ENCODE measurements at places on chromosomes 13 and 19. TPM values are rescaled to one million over a fixed set of nuclear protein-coding genes. Genes with fewer than 3 reads are reported as not detected.
A peak's percentile ranks its signal among the peaks of the same experiment; 100 is the strongest.

DNA sequence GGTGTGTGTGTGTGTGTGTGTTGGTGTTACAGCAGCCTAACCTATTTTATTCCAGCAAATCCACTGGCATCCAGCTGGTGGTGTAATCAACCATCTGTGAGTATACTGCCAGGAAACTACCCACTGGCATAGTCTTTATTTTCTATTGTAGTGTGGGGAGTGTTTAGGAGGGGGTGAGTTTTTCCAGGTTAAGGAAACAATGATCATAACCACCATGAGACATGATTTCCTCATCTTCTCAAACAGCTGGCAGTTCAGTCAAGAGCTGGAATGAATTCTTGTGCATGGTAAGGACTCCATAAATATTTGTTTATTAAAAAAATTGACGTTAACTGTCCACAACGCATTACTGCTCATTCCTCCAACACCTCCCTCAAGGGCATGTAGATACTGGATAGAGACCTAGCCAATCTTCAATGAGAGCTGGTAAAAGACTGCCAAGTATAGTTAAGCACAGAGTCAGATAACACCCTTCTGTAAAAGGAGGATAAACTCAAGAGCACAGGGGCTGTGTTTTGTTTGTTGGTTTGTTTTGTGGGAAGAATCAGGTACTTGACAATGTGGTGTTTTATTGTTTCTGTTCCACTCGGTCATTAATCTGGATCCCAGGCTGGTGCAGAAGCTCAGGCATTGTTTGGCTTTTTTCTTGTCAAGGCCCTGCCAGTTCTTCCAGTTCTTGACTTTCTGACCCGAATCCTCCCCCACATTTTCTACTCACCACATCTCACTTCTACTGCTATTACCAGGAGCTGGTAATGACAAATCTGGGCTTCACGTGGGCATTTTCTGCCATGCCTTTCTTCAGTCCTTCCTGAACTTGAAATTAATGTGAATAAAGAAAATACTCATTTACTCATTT, 31.6 kb upstream of the SLC46A3 start:
- no peak for DNase-seq
- H3K36me3 ChIP-seq: no peaks in the 10 kb centered on the region
- no peaks in the 10 kb centered on the region for H3K27me3 ChIP-seq
- no peak overlapping the region for H3K4me3 ChIP-seq
- H3K27ac ChIP-seq: no peak overlapping the region

Gene CCL25
- 1.2 TPM for total RNA-seq

- H3K36me3 ChIP-seq: no peaks in the 10 kb centered on the region
- H3K27ac ChIP-seq: no peak overlapping the region
- H3K27me3 ChIP-seq: no peaks in the 10 kb centered on the region
- peak; percentile 23 for DNase-seq
- H3K4me3 ChIP-seq: no peak overlapping the region
These were observed 16.3 kb downstream of the TLE2 start for GRCh38 chr19:3012621-3013262.

DNA sequence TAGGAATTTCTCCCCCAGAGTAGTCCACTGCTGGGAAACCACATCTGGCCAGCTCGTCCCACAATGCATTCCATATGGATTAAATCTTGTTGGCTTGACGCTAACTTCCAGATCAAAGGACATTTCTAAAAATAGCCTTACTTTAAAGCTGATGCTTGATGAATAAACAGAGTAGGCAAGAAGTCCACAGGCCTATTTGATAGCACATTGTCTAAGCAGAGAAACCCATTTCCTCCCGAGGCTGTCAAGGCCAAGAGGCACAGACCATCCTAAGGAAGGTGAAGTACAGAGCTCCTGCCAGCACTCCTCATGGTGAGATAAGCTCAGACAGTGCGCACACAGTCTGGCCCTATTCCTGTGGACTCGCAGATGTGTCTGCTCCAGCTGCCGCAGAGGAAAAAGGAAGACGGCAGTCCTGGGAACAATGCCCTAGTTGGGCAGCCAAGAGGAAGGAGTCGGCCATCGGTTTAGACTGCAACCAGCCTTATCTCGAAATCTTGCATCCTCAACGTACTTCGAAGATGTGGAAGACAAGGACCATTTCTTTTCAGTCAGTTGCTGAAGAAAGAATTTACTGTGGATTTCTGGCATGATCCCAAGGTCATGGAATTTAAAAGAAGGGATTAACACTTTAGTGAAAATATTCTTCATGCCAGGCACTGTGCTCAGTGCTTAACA, 156.8 kb downstream of the RGCC start:
- peak; percentile 16 for DNase-seq
- no peaks in the 10 kb centered on the region for H3K36me3 ChIP-seq
- peaks cover 5% of the 10 kb centered on the region for H3K4me1 ChIP-seq
- H3K4me3 ChIP-seq: no peak overlapping the region

DNA sequence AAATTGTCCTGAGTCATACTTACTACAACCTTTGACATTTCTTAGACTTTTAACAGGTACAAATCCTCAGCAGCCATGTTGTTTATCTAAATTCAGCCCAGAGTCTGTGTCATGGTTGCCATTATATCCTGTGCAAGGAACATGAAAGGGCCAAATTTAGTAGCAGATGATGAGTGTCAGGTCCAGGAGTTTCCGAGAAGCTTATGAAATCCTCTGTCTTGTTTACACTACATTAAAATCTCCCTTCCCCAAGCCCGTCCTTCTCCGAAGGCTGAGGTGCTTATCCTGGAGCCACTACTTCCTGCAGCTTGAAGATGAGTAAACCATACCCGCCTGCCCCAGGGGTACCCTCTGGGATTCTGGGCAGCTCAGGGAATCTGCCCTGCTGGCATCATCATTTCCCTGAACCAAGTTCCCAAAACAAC, 102.6 kb upstream of the SERP2 start:
- H3K27ac ChIP-seq: no peak overlapping the region
- H3K27me3 ChIP-seq: no peaks in the 10 kb centered on the region
- no peak for DNase-seq
- no peaks in the 10 kb centered on the region for H3K36me3 ChIP-seq

Gene PTH2
- total RNA-seq: not detected

DNA sequence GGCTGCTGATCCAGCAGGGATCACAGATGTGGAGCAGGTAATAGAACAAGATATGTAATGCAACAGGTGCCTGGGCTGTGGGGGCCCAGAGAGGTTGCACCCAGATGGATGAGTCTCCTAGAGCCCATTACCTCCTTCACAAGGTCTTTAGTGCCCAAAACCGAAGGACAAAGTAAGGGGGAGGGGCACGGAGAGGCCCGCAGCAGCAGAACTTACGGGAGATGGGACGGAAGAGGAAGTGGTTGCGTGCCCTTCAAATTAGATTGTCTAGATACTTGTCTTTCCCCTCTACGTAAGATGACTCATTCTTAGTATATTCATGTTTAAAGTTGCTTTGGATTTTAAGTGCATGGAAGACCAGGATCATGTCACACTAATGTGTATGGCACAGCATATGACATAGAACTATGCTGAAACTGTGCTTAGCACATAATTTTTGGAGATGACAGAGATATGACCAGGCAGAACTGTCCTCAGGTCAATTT, 5.7 kb upstream of the MRPS31 start:
- no peaks in the 10 kb centered on the region for H3K27me3 ChIP-seq
- no peak for DNase-seq
- no peak overlapping the region for H3K4me3 ChIP-seq
- no peaks in the 10 kb centered on the region for H3K36me3 ChIP-seq
- no peaks in the 10 kb centered on the region for H3K4me1 ChIP-seq

Gene DPF1
- total RNA-seq: 6.5 TPM

- H3K27me3 ChIP-seq: no peaks in the 10 kb centered on the region
- H3K27ac ChIP-seq: peak overlapping the region; percentile 65
These were observed 1328.8 kb downstream of the OLFM4 start for GRCh38 chr13:54357284-54357933.

DNA sequence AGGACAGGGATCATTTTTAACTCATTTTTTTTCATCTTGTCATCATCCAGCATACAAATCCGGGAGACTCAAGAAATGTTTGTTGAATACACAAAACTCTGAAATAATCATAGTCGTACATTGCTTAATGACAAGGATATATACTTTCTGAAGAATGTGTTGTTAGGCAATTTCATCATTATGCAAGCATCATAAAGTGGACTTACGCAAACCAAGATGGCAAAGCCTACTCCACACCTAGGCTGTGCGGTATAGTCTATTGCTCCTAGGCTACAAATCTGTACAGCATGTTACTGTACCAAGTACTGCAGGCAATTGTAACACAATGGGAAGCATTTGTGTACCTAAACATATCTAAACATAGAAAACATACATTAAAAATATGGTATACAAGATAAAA, 264.1 kb downstream of the TSHZ3 start:
- H3K4me3 ChIP-seq: no peak overlapping the region
- no peak for DNase-seq
- H3K27ac ChIP-seq: no peak overlapping the region
- H3K36me3 ChIP-seq: no peaks in the 10 kb centered on the region
- no peaks in the 10 kb centered on the region for H3K27me3 ChIP-seq
- H3K4me1 ChIP-seq: no peaks in the 10 kb centered on the region

DNA sequence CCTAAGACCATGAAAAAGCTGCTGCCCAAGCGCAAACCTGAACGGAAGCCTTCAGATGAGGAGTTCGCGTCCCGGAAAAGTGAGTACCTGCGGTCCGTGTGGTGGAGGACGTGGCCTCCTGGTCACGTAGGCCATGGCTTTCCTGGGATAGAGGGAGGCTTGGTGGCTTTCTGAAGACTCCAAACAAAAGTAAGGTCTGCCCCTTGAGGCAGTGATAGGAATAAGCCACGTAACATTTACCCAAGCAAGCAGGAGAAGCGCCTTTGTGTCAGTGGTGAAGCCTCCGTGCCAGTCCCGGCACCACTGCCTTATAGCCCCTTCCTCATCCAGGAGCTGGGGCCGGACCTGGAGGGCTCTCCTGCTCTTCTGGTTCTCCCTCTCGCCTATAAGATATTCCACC, 34.3 kb upstream of the TEX29 start:
- H3K27ac ChIP-seq: no peak overlapping the region
- H3K36me3 ChIP-seq: no peaks in the 10 kb centered on the region
- peaks cover 7% of the 10 kb centered on the region for H3K4me1 ChIP-seq
- no peaks in the 10 kb centered on the region for H3K27me3 ChIP-seq
- no peak overlapping the region for H3K4me3 ChIP-seq

Gene IGFL3
- not detected for total RNA-seq

DNA sequence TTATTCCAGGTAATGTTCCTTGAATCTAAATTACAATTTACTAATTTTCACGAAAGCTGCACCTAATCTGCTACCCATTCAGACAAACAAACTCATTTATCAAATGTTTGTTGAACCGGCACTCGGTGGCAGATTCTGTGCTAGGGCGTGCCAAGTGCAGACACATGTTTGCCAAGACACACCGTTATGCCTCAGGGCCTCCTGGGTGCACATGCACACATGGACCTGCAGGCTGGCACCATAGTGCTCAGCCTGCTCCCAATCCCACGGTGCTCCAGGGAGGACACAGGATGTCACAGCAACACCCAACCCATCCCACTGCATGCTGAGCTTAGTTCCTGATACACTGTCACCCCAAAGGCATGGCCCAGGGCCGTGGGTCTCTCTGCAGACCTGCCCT, 7.7 kb downstream of the SCGB2B2 start:
- DNase-seq: no peak
- no peak overlapping the region for H3K4me3 ChIP-seq
- peaks cover 12% of the 10 kb centered on the region for H3K27me3 ChIP-seq
- peaks cover 4% of the 10 kb centered on the region for H3K4me1 ChIP-seq

DNA sequence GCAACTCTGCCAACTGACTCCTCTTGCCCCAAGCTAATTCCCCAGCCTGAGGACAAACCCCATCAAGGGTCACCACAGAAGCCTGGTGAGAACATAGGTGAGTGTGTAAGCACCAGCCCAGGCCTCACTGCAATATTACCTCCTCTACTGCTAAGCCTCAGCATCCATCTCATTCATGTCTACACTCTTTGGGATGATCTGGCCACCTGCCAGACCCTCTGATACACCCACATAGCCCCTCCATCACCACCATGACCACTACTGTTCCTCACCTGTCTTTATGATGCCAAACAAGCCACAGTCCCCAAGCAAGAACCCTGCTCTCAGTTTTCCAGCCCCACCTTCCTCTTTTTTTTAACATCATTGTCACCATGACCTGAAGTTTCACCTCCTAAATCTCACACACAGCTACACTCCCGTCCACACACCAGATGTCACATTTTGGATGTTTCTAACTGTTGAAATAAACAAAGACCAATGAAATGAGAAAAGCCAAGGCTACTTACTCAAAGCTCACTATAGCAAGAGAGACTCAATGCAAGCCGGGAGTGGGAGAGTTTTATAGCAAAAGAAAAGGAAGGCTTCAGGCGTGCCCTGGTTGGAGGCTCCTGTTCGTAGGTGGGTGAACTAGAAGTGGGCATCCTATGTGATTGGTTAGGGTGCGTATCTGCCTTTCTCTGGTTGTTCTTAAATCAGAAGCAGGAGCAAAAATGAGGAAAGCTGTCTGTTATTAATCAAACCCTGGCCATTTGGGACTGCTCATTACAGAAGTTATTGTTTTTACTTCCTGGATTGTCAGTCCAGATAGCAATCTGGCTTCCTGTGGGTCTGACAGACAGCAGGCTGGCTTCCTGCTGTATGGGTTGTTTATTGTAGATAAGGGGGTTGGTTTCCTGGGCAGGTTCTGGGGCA, 2.0 kb downstream of the ZNF792 start:
- H3K4me3 ChIP-seq: no peak overlapping the region
- no peak overlapping the region for H3K27ac ChIP-seq
- H3K27me3 ChIP-seq: peaks cover 13% of the 10 kb centered on the region
- DNase-seq: no peak
- H3K4me1 ChIP-seq: no peaks in the 10 kb centered on the region

Gene CERS1
- 7.6 TPM for total RNA-seq

DNA sequence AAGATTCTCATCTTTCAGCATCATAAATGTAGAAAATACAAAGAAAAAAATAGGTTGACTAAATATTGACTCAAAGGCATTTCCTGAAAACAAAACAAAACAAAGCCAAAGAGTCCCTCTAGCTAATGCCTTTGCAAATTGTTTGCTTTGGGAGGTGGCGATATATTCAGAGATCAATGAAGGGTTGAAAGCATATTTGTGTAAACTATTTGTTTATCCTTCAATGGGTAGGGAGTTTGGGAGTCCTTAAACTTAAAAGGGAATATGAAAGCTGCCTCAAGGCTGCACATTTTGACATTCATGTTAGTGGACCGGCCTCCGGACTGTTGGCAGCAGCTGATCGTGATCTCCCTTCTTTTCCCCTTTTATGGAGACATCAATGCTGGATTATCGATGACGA, 257.5 kb downstream of the ITGBL1 start:
- no peak overlapping the region for H3K27ac ChIP-seq
- no peaks in the 10 kb centered on the region for H3K27me3 ChIP-seq
- H3K4me1 ChIP-seq: no peaks in the 10 kb centered on the region
- no peaks in the 10 kb centered on the region for H3K36me3 ChIP-seq
- no peak overlapping the region for H3K4me3 ChIP-seq

Gene CGB5
- total RNA-seq: not detected

All from neural progenitor cell (in vitro differentiated cells).